CD4-positive, alpha-beta T cell treated with Interleukin-6 at 100 ng/mL for 8 hours (primary cell): ENCODE measurements at places on chromosomes 7 and 10.

GRCh38 chr7:114444196-114444595, 29.6 kb downstream of the FOXP2 start:
- no peak for DNase-seq

GRCh38 chr10:95312257-95312656, 21.5 kb upstream of the PDLIM1 start:
- no peak for DNase-seq

- no peak for DNase-seq
Measured at GRCh38 chr7:76151932-76152331, 49.8 kb upstream of the SRRM3 start.

DNA sequence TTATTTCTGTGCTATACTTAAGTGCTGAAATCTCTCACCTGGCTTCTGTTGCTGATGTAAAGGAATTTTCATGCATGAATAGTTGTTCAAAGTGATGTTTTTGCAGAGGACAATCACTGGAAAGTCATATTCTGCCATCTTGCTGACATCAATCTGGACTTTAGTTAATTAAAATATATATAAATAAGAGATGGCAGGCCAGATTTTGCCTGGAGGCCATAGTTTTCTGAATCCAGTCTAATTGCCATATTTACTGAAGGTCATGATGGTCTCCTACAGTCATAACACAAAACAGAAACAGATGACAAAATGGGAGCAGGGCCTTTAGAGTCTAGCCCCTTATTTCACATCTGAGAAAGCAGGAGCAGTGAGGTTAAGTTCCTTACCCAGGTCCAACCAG, 228.2 kb downstream of the HPSE2 start:
- DNase-seq: no peak

- peak; percentile 56 for DNase-seq
Measured at GRCh38 chr7:7681191-7681935, 37.0 kb downstream of the RPA3 start.

- no peak for DNase-seq
Measured at GRCh38 chr7:7706101-7706511, 12.3 kb downstream of the RPA3 start.

- peak; percentile 28 for DNase-seq
Measured at GRCh38 chr10:7485244-7485556, 74.4 kb upstream of the SFMBT2 start.

DNA sequence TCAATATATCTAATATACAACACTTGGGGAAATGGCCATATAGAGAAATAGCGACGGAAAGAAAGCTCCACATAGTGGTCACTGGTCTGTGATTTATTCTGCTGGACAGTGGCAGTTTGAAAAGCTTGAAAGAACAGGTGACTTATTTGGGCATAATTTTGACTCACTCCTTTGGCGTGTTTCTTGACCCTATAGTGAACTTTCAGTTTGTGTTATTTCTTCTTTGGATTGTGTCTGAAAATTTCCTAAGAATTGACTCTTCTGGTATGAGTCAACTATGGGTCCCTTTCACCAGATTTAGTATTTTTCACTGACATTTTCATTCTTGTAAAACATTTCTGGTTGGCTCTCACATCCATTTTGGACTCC, 25.8 kb upstream of the IMMP2L start:
- no peak for DNase-seq

- DNase-seq: no peak
Measured at GRCh38 chr10:13670311-13670710, 83.5 kb downstream of the PRPF18 start.

GRCh38 chr7:66380272-66380888, 175.2 kb downstream of the TPST1 start:
- no peak for DNase-seq

- DNase-seq: no peak
Measured at GRCh38 chr10:103062854-103063590, 130.1 kb downstream of the NT5C2 start.

DNA sequence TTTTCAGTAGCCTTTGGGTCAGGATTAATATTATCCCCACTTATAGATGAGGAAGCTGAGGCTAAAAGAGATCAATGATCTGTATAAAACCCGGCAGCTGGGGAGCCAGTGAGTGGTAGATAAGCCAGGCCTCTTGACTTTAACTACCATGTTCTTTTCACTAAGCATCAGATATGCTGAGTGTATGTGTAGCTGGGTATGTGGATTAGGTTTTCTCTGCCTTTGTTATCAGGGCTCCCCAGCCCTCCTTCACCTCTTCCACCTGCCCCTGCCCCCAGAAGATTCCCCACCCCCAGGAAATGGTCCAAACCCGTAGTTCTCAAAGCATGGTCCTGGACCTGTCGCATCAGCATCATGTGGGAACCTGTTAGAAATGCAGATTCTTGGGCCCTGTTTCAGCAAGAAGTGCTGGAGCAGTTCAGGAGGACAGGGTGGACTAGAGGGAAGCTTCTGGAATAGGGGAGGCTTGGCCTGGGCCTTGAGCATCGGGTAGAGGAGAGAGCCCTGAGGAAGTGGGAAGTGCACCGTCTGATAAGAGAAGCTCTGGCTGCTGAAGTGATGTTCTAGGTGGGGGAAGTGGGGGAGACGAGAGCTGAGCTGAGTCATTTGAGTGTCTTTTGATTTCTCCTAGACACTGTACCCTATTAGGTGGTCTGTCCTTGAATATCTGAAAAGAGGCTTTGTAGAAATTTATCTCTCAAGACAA, 101.3 kb downstream of the HIF1AN start:
- DNase-seq: no peak

- no peak for DNase-seq
Measured at GRCh38 chr10:22346096-22346661, 883 bp downstream of the SPAG6 start.

DNA sequence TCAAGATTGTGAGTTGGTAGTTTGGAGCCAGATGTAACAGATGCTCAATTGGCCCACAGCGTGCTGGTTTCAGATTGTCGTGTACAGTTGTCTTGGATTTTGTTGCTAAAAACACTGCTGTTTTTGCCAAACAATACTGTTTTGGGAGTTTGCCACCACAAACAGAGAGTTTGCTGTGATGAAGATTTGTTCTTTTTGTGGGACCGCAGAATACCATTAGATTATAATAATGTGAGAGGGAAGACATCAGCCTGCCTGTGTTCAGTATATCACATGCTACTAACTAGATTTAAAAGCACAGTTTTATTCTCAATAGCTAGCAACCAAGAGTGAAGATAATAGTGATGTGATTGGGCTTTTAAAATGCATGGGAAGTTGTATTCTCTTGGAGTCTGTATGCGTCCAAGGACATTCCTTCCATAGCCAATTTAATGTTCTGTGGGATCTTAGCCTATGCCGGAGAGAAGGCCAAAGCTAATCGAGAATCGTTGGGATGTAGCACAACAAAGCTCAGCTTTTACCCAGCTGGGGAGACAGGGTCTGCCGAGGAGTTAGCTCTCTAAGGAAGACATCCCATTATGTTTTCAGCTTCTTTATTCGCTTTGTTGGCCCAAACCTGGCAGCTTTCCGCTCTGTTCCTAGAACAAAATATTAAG, 18.7 kb upstream of the ITGA8 start:
- DNase-seq: no peak

DNA sequence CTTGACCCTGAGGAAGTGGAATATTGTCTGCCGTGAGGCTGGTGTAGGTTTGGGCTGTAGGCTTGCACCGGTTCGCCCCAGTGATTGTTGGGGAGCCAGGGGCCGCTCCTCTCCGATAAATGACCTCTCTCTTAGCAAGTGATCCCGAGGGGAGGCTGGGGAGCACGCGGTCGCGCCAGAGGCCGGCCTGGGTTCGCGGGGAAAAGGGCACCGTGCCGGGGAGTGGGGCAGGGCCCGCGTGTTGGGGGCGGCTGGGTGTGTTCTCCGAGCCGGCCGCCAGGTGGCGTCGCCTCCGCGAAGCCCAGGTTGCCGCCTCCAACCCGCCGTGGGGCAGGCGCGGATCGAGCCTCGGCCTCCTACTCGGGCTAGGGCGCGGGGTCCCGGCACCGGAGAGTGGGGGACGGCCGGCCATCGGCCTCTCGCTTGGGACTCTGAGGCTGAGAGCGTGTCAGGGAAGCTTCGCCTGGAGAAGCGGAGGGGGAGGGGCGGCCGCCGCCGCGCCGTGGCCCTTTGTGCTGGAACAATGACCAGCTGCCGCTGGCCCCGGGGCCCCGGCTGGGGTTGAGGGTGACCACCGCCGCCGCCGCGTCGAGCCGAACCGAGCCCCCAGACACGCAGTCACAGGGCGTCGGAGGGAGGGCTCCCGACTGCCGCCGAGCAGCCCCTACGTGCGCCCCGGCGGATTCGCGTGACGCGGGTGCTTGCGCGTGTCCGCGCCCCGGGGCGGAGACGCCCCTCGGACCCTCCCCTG, 442 bp upstream of the LZTS2 start:
- DNase-seq: peak; percentile 69

DNA sequence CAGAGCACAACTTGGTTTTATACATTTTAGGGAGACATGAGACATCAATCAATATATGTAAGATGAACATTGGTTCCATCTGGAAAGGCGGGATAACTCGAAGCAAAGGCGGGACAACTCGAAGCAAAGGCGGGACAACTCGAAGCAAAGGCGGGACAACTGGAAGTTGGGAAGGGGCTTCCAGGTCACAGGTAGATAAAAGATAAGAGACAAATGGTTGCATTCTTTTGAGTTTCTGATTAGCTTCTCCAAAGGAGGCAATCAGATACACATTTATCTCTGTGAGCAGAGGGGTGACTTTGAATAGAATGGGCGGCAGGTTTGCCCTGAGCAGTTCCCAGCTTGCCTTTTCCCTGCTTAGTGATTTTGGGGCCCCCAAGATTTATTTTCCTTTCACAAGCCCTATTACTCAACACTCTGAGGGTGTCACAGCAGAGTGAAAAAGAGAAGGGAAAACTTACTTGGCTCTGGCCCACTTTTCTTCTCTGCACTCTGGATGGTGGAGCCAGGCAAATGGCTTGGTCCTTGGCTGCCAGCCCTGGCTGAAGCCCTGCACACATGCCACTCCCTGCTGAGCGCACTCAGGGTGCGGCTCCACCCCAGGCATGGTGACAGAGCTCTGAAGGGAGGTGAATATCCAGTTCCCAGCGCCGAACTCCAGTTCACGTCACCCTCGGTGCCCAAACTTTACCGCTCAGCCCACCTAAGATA, 46.7 kb downstream of the PARD3 start:
- DNase-seq: no peak

DNA sequence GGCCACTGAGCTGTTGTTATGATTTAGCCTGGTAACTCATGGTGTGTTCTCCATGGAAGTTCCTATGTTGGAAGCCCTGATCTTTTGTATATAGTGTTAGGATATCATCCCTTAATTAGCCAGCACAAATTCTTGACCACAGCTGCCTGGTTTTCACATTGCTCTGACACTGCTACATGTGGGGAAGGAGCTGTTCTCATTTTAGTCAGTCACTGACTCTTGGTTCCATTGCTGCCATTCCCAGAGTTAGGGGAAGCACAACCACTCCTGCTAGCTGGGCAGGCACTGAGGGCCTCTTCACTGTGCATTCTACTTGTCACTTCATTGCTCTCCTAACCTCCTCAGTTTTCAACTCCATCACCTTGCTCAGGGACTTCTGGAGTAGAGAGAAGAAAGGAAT, 98.4 kb upstream of the GJD4 start:
- no peak for DNase-seq

GRCh38 chr10:113661332-113661731, 2.5 kb downstream of the NRAP start:
- DNase-seq: no peak

- DNase-seq: no peak
Measured at GRCh38 chr10:8301831-8302230, 247.3 kb downstream of the GATA3 start.

DNA sequence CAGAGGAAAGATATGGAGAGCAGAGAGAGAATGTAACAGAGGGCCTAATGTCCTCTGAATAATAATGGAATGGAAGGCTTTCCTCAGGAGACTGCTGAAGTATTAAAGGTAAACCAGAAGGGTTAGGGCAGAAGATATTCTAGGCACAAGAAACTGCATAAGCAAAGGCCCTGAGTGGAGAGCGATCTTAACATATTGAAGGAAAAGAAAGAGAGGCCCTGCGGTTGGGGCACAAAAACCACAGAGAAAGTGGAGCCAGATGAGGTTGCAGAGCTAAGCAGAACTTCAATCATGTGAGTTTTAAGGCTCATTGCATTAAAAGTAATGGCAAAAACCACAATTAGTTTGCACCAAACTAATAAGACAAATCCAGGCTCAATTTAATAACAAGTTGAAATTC, 115.8 kb upstream of the VSTM2A start:
- DNase-seq: no peak

DNA sequence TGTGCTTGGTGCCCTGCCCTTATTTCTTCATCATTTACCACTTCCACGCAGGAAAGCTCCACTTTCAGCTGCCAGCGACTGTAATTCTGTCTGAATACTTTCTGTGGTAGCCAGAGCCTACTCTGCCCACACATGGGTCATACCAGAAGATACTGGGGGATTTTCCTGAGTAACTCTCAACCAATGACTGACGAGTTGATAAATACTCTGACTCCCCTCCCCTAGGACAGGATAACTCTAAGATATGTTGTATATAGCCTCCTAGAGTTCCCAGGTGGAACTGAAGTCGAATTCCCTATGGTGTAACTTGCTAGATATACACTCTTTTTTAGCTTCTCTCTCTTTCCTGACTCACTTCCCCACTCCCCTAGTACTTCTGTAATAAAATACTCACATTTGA, 29.8 kb downstream of the SEM1 start:
- DNase-seq: no peak

DNA sequence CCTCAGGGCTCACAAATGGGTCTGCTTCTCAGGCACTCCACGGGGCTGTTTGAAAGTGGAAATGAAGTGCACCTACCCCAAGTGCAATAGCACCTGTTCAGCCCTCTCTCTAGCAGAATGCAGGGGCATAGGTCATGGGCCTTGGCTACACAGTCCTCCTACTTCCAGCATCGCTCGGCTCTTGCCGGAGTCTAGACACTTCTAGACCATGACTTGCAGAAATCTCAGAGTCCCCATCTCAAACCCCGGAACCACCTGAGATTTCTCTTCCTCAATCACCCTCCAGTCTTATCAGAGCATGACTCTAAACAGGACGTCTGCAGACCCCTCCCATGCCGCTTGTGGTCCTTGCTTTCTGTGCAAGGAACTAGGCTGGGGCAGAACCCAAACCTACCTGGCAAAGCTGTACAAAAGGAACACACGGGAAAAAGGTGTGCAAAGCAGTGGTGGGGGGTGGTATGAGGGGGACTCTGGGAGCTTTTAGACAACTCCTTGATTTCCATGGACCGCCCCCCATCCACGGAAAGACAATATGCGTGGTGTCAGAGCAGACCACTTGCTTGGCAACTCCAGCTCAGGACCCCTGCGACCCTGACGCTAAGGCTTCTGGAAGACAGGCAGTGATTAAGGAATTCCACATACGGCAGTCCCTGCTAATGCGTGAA, 13.8 kb downstream of the TMEM273 start:
- no peak for DNase-seq
